M059J (cell line): ENCODE measurements at places on chromosomes 6 and 20. TPM values are rescaled to one million over a fixed set of nuclear protein-coding genes. Genes with fewer than 3 reads are reported as not detected.
A peak's percentile ranks its signal among the peaks of the same experiment; 100 is the strongest.

Gene C6orf52
- 0.32 and 0.44 TPM in 2 replicates for total RNA-seq

Gene GPR63
- not detected in 2 replicates for total RNA-seq

- DNase-seq = no peak
Measured at GRCh38 chr20:39812116-39812515, 850.0 kb downstream of the DHX35 start.

DNA sequence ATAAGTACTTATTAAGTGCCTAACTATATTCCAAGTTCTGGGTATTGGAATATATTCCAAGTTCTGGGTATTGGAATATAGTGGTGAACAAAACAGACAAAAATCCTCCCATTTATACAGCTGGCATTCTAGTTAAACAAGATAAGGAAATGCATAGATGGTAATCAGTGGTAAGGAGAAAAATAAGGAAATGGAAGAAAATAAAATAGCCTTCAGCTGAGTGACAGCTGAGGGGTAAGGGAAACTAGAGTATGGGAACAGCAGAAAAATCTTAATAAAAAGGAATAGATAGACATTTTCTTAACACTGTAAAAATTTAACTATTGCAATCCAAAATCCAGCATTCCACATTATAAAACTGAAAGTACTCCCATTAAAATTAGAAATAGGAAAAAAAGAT, 17.2 kb upstream of the WFDC10A start:
- DNase-seq = no peak

- no peak for DNase-seq
Measured at GRCh38 chr6:18062733-18063132, 59.7 kb downstream of the NHLRC1 start.

GRCh38 chr20:10922941-10923340, 249.1 kb upstream of the JAG1 start:
- peak; percentile 94 for DNase-seq

Gene NRSN1
- not detected in 2 replicates for total RNA-seq

- no peak for DNase-seq
Measured at GRCh38 chr20:12411246-12411940, 493.7 kb downstream of the BTBD3 start.

Gene CFAP61
- 1.3 TPM in 1 of 2 replicates, not detected in the other for total RNA-seq

- DNase-seq = peak; percentile 67
Measured at GRCh38 chr20:48153523-48153922, 368.2 kb upstream of the SULF2 start.

Gene CST2
- not detected in 2 replicates for total RNA-seq

DNA sequence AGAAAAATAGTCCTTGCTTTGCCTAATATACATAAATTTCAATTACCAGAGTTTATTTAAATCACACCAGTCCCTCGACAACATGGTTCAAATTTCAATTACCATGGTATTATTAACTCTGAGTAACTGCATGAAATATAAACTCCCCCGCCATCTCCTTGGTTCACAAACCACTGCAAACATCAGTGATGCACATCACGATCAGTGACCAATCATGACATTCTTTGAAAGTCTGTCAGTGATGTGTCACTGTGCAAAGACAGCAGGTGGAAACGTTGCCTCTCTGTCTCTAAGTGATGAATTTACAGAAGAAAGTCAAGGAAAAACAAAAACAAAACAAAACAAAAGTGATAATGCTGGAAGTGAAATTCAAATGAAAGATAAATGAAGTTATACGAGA, 86.7 kb downstream of the TASP1 start:
- DNase-seq = peak; percentile 53

DNA sequence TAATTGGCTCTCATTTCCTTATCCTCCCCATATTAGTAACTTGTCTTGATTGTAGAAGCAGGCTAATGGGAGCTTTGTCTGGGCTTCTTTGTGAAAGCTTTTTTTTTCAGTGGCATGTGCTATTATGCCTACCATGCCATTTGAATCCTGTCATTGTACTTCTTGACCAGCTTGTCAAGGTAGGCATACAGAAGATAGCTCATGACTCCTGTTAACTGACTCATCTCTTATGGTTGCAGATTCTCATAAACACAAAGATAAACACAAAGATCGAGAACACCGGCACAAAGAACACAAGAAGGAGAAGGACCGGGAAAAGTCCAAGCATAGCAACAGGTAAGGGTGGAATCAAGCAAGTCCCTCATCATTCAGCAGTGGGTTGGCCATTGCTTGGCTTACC, 32.5 kb downstream of the TOP1 start:
- DNase-seq = no peak

- DNase-seq = no peak
Measured at GRCh38 chr6:136737374-136737844, 54.9 kb downstream of the MAP3K5 start.

DNA sequence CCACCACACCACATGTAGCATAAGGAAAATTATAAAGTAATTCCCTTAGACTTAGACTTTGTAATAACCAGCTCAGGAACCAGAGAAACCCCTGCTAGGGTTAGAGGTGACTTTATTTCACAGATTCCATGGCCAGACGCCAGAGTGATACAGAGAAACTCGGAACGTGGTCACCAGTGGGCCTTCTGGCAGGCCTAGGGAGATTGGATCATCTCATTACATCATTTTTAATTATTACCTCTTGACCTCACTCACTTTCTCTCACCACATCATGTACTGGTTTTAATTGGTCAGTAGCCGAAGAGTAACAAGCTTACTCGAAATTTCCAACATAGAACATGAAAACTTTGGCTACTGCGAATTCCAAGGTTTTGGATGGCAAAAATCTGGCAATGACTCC, 72.9 kb downstream of the BMP6 start:
- no peak for DNase-seq

DNA sequence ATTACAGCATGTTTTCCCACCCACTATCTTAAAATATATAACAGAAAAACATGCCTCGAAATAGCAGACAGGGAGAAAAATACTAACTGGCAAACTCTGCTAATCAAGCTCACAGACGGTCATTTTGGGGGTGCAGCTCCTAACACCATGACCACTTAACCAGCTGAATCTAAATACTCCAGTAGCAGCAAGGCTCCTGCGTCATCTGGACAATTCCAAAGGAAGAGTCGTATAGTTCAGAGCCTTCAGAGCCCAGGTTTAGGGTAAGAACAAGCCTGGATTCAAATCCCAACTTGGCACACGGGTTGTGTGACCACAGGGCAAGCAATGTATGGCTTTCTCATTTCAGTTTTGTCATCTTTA, 81.3 kb upstream of the COL21A1 start:
- DNase-seq = no peak

Gene CRISP2
- not detected in 2 replicates for total RNA-seq

Gene TREM2
- total RNA-seq = not detected in 2 replicates

DNA sequence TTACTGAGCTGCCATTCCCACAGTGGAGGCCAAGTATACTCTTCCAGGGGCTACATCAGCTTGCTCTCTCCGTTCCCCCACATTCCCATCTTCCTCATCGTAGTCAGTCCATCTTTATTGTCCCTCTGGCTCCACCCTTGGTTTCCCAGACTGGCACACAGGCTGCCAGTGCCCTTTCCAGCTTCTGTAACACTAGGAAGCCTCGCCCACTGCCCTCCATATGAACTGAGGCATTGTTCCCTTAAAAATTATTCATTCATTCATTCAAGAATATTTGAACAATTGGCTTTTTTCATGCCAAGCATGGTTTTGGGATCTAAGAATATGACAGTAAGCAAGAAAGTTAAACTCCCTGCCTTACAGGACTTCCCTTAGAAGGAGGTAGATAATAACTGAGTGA, 14.3 kb downstream of the ROS1 start:
- no peak for DNase-seq

DNA sequence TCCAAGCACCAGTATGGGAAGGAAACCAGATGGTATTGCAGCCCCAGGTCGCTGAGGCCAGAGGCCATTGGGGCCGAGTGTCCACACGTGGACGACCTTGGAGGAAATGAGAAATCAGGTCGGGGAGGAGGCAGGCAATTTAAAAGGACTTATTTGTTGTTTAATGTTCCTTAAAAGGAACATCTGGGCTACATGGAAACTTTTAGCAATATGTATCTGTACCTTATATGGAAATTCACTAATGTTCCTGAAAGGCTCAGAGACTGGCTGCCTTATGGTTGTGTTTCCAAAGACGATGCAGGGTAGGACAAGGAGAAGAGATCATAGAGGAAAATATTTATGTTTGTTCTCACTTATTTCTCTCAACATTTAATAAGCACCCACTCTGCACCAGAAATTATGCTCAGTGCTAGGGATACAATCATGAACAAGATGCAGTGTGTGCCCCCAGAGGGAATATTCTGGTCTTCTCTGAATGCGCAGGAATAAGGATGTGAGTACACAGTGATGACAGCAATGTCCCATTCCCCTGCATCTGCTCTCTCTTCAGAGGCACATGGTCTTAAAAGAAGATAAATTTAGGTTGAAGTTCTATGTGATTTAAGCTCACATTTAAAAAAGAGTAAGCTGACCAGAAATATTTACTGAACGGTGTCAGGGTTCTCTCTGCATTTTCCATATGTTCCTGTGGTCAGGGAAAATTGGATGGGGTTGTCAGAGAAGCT, 3.4 kb downstream of the BNIP5 start:
- DNase-seq = no peak

- peak; percentile 33 for DNase-seq
Measured at GRCh38 chr6:105510746-105511145, 107.9 kb upstream of the PREP start.

Gene VGLL2
- total RNA-seq = not detected in 2 replicates

Gene WFDC5
- total RNA-seq = not detected in 2 replicates

GRCh38 chr6:138991206-138991605, 3.2 kb upstream of the REPS1 start:
- DNase-seq = no peak

DNA sequence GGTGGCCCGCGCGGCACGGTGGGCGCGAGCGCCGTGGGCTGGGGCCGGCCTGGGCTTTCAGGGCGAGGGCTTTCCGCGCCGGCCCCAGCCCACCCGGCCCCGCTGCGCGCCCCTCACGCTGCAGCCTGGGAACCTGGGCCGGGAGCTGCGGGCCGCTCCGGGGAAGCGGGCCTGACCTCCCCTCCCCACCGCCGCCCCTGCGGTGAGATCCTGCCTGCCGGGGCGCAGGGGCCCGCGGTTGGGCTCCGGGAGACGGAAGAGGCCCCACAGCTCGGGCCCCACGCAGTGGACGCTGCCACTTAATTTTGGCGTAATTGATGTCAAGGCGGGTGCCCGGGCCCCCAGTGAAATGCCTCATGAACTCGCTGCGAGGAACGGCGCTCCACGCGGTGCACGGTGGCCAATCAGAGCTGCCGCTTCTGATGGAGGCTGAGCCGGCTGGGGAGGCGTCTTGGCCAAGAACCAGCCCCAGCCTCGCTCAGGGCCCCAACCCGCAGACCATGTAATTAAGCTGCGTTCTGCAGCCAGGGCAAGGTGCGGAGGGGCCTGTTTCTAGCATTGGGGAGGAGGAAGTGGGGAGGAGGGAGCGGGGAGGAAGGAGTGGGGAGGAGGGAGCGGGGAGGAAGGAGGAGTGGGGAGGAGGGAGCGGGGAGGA, 96.1 kb upstream of the BHLHE23 start:
- no peak for DNase-seq

DNA sequence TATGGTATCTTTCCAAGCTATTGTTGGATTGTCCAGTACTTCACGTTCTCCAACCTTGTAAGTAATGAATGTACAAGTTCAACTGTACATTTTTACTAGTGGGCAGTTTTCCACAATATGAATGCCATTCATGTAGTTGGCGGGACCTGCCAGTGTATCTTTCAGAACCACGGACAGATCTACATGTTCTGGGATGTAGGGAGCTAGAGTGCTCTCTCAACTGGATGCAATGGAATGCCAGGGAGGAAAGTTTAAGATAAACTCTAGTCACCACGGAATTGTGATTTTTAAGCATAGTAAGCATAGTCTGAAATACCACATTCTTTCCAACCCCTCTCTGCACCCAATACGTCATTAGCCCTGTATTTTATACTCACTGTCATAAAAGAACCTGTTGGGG, 21.5 kb upstream of the HLA-C start:
- peak; percentile 54 for DNase-seq

Gene DYNLT2
- 0.76 and 1.1 TPM in 2 replicates for total RNA-seq

Gene LAMA2
- 1.5 and 3.8 TPM in 2 replicates for total RNA-seq

DNA sequence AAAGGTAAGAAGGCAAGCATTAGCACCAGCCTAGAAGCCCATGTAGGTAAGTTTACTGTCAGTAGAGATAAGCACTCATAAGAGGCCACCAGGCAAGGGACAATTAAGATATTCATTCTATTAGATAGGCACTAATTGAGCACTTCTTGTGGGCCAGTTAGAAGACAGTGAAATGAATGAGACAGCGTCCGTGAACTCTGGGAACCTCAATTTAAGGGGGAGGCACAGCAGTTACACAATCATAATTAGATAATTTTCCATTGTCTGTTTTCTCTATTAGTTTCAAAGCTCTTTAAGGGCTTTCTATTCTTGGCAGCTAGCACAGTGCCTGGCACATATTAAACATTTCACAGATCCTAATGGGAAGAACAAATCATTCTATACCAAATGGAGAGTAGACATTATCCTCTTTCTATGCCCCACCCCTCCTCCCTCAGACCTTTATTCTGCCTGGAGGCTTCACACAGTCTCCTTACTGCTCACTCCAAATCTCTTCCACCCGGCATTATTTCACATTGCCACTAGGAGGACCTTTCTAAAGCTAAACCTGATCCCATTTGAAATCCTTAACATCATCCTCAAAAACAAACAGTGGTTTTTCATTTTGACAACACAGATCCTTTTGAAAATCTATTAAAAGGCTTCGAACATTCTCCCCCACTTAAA, 529.6 kb downstream of the ADGRB3 start:
- peak; percentile 36 for DNase-seq

DNA sequence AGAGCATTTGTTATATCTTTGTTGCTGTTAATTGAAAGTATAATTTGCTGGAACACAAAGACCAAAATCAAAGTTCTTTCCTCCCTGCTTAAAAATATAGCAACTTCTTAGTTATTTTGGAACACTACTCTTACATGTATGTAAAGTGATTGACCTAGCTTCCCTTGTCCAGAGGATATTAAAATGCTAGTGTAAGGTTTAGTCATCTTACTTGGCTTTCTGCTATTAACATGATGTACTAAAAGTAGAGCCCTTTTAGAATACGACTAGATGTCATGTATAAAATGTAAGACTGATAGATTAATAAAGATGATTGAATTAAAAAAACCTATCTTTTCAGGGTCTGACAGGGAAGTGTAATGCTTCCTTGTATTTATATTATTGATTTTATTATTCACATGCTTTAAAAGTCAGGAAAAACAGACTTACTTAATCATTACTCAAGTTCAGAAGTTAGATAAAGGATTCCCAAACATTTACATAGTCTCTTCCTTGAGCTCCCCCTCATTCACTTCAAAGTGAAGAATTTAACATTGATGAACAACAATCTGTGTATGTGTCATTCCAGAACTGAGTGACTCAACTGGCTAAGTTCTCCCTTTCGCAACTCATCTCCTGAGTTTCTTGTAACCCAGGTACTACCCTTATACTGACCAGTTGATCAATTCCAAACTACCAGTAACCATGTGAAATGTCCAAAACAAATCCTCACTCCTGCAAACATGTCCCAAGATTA, 50.9 kb downstream of the BTBD9 start:
- peak; percentile 60 for DNase-seq

GRCh38 chr20:58233881-58234528, 5.6 kb upstream of the ANKRD60 start:
- peak; percentile 36 for DNase-seq

Gene SLC17A3
- total RNA-seq = not detected in 2 replicates
